GM13977 (cell line): ENCODE measurements at places on chromosomes 3 and 15.

DNA sequence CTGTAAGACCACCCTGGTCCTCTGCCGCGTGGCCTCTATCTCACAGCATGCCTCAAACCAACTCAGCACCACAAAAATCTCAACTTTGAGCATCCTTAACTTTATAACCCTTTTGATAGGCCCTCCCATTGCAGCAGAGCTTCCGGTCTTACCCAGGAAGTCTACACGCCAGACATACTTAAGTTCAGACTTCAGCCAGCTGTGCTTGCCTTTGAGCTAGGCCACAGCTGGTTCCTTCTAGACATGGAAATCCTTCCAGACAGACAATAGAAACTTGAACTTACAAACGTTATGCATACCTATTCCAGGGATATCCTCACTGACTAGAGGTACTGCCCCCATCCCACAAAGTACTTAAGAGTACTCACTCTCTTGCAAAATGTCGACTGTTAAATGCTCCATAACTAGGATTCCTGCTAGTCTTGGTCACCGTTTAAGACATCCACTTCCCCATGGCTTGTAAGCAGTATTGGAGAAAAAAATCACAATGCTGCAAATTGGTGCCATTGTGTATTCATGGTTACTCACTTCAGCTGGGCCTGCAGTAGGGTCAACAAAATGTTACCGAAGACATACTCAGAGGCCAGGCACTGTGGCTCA, 183.5 kb downstream of the TBL1XR1 start:
- DNase-seq: no peak

DNA sequence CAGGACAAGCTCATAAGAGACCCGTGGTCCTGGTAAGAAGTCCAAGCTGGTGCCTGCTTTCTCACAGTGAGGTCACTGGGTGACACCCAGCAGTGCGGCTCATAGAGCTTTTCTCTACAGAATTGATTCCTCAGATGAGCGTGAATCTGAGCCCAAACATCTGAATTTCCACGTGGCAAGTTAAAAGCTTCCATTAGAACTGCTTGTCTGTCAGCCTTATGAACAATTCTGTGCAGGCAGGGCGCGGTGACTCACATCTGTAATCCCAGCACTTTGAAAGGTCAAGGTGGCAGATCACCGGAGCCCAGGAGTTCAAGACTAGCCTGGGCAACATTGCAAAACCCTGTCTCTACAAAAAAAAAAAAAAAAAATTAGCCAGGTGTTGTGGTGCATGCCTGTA, 113.1 kb upstream of the ABHD17C start:
- DNase-seq: no peak

DNA sequence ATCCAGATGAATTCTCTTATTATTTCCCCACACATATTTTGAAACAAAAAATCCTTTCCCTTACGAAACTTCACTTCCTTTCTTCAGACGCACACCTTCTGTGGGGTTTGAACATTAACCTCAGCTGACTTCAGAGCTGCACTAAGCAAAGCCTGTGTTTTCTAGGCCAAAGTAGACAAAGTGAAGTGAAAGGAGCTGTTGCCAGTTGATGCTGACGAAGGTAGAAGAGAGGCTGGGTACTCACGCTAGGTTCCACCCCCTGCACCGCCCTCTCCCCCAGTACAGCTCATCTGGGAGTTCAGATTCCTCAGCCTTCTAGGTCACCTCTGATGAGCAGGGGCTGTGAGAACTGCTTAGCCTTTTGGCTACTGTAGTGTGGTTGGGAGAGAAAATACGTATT, 24.1 kb downstream of the DUT start:
- DNase-seq: no peak

GRCh38 chr3:101228441-101228840, 91.9 kb downstream of the IMPG2 start:
- DNase-seq: no peak

DNA sequence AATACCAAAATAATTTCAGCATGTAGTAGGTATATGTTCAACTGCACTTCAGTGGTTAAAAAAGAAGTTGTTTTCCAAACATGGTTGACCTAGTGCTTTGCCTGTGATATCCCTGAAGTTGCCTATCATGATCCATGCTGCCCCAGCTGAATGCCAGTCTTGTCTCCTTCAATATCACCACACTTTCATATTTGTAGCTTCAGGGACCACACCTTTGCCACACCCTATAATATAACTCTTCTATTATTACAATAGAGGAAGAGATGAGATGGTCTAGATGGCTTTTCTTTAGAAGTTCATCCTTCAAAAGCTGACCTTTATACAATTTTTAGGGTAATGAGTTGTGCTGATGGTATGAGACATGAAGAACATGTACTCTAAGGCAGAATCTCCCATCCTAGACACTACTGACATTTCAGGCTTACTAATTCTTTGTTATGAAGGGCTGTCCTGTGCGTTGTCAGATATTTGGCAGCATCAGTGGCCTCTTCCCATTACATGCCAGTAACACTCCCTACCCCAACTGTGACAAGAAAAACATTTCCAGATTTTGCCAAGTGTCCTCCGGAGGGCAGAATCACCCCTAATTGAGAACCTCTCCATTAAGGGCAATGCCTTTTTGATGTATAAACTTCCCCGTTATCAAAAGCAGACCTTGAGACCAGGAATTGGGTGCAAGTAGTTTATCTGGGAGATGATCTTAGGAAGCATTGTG, 76.2 kb upstream of the PLCL2 start:
- no peak for DNase-seq

GRCh38 chr15:98694161-98694560, 45.8 kb downstream of the IGF1R start:
- DNase-seq: no peak

- DNase-seq: peak; percentile 75
These were observed 39.3 kb upstream of the PXYLP1 start for GRCh38 chr3:141192345-141192744.

GRCh38 chr3:127182431-127182830, 10.5 kb upstream of the PRR23E start:
- DNase-seq: no peak

DNA sequence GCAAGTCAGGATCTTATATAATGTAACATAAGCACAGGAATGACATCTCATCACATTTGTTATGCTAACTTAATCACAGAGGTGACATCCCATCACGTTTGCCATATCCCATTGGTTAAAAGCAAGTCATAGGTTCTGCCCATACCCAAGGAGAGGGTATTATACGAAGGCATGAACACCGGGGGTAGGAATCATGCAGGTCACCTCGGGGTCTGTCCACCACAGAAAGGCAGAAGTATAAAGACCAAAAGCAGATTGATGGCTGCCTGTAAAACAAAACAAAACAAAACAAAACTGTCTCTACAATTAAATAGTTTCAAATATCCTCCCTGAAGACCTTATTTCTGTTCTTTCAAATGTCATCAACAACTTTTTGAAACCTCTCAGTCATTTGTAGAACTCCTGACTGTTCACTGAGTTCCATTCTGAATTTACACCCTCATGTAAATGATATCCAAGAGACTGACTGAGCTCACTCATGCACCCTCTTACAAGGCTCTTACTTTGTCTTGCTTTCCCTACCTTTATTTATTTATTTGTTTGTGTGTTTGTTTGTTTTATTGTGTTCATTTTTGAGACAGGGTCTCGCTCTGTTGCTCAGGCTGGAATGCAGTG, 22.7 kb upstream of the ZNF639 start:
- DNase-seq: peak; percentile 44

GRCh38 chr3:125052624-125053303, 3.0 kb downstream of the HEG1 start:
- no peak for DNase-seq

DNA sequence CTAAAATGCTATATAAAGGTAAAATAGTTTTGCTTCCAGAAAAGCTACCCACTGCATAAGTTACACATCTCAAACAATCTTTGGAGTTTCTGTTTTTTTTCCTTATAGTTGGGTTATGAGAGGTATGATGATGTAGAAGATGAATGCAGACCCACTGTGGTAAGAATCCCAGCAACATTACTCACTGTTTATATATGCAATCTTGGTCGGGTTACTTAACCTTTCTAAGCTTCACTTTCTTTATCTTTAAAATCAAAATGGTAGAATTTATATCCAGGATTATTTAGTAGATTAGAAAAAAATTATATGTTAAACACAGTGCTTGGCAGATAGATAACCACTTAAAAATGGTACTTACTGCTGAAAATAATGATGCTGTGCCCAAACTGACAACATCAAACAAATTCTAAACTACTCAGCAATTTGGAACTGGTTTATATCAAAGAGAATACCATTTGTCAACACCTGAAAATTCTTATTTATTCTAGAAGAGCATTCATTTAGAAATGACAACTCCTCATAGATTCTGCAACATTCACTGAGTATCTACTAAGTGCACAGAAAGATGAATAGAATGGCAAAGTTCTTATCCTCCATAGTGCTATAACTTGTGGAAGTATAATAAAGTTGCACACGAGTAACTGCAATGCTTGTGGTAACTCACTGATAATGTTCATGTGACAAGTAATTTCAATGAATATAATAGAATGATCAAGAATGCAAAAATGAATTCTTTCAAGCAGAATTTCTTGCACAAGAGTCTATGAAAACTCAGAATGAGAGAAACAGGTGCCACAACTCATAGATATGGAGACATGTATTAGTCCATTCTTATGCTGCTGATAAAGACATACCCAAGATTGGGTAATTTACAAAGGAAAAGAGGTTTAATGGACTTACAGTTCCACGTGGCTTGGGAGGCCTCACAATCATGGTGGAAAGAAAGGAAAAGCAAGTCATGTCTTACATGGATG, 129.0 kb upstream of the SLC7A14 start:
- no peak for DNase-seq

DNA sequence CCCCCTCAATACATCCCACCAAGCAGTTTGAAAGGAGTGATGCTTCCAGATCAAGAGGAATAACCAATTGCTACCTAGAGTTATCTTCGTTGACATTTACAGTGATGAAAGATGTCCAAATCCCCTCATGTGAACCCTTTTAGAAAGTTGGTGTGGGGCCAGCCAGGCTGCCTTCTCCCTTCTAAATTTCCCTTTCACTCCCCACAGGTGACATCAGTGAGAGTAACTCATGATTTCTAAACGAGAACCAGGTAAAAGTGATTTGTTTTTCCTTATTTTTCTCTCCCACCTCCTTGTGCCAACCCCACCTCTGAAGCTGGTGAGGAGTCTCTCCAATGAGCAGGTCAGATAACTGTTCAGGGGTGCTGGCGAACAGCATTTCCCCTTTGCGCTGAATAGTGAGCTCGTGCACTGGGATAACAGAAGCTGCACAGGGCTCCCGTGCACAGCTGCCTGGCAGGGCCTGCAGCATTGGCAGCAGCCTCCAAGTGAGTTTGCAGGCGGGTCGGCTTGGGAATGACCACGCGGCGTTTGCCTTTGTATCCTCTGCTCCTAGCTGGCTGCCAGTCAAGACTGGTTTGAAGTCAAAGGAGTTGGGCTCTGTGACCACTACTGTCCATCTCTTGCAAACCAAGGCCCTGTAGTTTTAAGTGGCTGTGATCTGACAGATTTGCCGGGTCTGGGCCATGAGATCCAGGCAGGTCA, 70.2 kb upstream of the CORO2B start:
- no peak for DNase-seq

DNA sequence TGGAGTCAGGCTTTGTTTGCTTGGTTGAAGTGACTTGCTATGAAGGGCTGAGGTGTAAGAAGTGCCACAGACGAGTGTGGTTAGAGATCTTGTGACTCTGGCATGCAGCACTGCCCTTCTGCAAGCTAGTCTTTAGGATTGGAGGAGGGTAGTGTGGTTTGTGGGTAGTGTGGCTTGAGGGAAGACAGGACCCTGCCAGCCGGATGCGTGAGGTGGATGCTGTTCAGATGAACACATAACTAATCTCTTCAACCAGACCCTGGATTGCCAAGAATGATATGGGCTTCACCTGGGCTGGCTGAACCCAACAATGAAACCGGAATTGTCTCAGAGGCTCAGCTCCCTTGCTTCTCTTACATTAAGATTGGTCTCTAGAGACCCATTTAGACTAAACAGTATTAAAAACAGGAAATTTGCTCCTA, 32.7 kb downstream of the STARD9 start:
- no peak for DNase-seq

GRCh38 chr3:148146947-148147826, 550.5 kb upstream of the AGTR1 start:
- DNase-seq: no peak

GRCh38 chr3:167148136-167148535, 232.0 kb downstream of the ZBBX start:
- no peak for DNase-seq

DNA sequence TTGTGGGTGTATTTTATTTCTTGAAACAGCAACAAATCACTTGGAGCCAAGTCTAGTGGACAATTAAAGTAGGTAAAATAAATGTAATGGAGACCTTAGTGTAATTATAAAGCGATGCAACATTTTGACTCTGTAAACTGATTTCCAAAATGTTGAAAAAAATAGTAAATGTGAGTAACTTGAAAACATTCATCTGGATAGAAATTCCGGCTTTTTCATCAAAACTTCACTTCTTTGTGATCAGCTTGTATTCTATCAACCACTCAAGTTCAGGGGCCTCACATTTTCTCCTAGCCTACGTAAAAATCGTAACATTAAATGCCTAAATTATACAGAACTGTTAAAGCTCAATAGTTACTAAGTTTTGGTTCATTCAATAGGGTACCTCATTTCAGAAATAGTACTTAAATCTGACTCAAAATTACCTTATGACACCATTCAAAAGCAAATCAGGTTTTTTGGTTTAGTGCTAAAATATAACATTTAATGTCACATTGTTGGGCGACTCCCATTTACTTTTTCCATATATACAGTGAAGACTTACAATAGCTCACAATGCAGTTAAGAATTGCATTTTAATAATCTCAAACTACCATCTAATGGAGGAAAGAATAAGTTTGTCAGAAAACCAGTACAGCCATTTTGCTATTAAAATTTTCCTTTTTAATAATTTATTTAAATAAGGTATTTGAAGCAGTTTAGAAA, 12.7 kb downstream of the CCNL1 start:
- no peak for DNase-seq

DNA sequence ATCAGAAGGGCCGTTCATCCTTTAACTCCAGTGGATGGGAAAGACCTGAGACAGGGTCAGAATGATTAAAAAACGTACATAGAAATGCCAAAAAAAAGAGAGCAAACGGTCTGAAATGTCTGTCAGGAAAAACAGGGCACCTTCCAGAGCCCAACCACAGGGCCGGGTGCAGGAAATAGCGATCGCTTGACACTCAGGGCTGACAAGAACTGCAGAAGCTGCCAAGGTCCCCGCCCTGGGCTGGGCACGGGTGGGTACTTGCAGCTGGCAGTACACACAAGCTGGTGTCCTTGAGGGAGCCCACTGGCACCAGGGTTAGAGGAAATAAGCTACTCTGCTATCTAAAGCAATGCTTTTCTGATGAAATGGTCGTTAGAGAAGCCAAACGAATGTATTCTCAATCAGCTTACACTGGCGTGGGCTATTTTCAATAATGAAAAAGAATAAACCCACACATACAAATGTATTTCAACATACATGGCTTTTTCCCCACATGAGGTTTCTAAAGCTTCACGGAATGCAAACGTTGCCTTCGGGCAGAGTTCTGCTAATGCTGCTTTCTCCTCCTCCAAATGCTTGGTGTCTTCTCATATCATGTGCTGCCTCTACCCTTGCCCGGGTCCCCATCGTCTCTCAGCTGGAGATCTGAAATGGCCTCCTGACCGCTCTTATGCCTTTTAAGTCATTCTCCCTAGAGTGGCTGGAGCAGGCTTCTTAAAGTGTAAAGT, 15.6 kb downstream of the FRMD4B start:
- no peak for DNase-seq
